Activated CD8-positive, alpha-beta memory T cell treated with anti-CD3 and anti-CD28 coated beads, Interleukin-2, amount 50 U/mL, for 4 hours (primary cell): ENCODE measurements at places on chromosomes 16 and 17.
A peak's percentile ranks its signal among the peaks of the same experiment; 100 is the strongest.

GRCh38 chr17:32155896-32156295 lies 13.6 kb downstream of the RHOT1 start:
- no peak for DNase-seq

DNA sequence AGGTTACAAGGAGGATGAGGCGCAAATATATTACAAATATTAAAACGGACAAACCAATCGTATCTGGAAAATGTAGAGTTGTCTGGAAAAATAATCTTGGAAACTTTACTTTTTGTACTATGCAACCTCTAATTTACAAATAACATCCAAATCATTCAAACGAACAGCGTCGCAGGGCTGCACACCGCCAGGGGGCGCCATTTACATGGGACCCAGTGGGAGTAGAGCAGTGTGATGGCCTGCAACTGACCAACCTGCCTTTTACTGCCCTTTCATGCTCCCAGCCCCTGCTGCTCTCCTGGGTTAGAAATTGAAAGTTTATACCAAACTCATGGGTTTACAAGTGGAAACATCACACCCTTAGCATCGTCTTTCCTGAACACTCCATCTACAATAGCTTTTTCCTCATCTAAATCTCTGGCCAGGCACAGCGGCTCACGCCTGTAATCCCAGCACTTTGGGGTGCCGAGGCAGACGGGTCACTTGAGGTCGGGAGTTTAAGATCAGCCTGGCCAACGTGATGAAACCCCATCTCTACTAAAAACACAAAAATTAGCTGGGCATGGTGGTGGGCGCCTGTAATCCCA lies 10.0 kb downstream of the PITPNC1 start:
- peak; percentile 66 for DNase-seq

DNA sequence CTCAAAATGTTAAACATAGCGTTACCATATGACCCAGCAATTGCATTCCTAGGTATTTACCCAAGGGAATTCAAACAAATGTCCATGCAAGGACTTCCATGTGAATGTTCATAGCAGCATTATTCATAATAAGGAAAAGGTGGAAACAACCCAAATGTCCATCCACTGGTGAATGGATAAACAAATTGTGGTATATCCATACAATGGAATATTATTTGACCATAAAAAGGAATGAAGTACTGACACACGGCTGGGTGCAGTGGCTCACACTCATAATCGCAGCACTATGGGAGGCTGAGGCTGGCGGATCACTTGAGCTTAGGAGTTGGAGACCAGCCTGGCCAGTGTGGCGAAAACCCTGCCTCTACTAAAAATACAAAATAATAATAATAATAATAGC lies 24.1 kb upstream of the GOSR2 start:
- DNase-seq = no peak

- DNase-seq = peak; percentile 17
These were observed 108.5 kb downstream of the ZNF778 start for GRCh38 chr16:89325861-89326471.

GRCh38 chr16:69935278-69935711 lies 15.8 kb upstream of the CLEC18A start:
- no peak for DNase-seq

GRCh38 chr16:60413969-60414368 lies 1622.3 kb downstream of the CDH8 start:
- DNase-seq = no peak

DNA sequence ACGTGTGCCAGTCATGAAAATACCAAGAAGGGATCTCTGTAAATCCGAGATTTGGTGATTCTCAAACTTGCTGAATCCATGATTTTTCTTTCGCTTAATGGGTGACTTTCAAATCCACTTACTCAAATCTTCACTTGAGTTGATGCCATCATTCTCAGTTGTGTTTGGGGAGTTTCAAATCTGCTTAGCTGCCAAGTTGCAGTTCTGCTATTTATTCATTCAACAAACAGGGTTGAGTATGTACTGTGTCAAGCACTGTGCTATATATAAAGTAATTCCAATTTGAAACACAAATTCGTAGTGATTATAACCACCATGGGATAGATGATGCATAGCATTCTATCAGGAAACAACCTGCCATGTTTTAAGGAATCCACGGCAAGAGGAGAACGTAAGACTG lies 394.3 kb downstream of the CDH13 start:
- DNase-seq = no peak

DNA sequence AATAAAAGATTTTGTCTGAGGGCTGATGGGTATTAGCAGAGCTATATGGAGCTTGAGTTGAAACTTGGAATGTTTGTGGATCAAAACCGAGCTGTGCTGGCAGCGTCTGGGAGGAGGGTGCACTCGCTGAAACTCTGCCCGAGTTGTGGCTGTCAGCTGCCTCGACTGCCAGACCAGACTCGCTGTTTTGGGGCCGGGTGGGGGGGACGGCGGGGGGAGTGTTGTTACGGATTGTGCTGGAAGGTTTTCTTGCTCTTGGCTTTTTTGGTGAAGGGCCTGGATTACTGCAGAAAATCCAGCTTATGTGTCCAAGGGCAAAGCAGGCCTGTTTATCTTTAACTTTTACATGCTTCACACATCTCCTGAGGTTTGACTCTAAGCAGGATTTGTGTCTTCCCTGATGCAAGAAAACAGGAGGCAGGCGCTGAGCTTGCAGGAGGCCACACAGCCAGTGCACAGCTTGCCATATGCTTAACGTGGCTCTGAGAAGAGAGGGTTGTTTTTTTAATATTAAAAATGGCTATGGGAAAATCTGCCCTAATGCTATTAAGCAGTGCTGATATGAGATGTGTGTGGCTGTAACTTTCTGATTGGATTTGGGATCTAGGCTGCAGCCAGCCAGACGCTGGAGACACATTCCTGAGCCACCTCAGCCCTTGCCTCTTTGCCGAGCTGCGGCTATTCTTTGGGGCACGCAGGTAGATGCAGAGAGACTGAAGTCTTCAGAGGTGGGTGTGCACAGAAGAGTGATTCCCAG lies 20.5 kb upstream of the RPTOR start:
- no peak for DNase-seq

- no peak for DNase-seq
These were observed 247.7 kb downstream of the UTP18 start for GRCh38 chr17:51508048-51508447.
